Stimulated activated CD4-positive, alpha-beta T cell treated with anti-CD3 and anti-CD28 coated beads, Interleukin-12 subunit alpha, Interleukin-12 subunit beta, amount 100 ng/mL, for 4 hours (primary cell): ENCODE measurements at places on chromosomes 1 and 21.

GRCh38 chr1:19879227-19879626 is 3.0 kb upstream of the OTUD3 start:
- DNase-seq = no peak

DNA sequence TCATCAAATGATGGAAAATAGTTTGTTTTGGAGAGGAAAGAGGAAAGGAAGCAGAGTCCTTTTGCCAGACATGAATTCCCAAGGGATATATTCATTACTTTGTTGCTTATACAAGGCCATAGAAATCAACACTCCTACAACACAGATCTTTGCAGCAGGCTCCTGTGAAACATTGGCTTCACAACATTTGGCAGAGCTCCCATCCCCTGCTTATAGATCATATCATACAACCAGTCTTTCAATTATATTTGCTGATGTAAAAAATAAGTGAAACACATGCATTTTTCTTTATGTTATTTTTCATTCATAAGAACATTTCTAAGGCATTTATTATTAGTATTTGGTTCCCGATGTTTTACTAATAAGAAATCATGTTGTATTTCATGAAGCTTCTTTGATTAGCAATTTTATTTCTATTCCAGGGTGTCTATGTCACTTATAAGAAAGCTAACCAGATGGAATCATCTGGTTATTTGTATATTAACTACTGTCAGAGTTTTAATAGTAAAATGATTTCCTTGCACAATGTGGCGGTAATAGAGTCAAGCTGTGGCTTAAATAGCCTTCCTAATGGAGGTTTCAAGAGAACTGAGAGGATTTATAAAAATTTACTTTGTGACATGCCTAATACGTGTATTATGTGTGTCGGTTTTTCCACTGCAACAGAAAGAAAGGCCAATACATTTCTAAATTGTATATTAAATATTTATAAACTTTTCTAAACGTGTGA is 470.3 kb upstream of the NCAM2 start:
- no peak for DNase-seq

- DNase-seq = no peak
These were observed 92.3 kb downstream of the PGBD5 start for GRCh38 chr1:230333590-230334446.

DNA sequence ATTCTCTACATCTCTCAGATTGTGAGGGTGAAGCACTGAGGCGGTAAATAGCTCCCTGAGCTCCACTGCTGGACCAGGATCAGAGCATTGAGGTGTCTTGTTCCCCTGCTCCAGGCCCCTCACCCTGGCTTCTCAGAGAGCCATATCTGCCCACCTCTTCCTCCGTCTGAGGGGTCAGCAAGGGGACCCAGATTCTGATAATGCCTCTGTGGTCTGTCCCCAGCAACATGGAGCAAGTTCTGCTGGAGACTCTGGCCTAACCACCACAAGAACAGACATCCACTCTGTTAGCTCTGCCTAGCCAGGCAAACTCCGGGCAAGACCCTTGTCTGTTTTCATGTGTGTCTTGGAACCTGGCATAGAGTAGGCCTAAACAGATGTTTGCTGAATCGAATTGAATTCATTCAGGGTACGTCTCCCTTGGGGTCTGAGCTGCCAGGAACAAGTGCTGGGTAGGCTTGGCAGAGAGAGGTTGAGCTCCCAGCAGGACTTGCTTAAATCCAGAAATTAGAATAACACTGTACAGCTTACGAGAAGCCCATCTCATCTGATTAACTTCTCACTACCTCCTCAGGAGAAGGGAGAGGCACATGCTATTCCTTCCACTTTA is 2.3 kb downstream of the TRAF5 start:
- DNase-seq = no peak

DNA sequence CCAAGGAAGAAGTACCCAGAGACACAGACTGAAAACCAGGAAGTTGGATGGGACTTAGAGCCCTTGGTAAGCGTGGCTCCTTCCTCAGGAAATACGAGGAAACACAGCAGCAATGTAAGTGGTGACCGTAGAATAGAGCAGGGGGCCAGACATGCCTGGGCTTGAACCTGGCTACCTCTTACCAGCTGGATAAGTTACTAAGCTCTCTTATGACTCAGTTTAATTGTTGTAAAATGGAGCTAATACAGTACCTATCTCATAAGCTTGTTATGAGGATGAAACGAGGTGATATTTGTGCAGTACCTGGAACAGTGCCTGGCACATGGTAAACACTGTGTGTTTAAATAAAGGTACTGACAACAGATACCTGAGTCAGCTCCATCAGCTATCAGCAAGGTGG is 19.2 kb downstream of the EBNA1BP2 start:
- no peak for DNase-seq

- DNase-seq = no peak
These were observed 94.7 kb downstream of the LIPI start for GRCh38 chr21:14116080-14116481.

DNA sequence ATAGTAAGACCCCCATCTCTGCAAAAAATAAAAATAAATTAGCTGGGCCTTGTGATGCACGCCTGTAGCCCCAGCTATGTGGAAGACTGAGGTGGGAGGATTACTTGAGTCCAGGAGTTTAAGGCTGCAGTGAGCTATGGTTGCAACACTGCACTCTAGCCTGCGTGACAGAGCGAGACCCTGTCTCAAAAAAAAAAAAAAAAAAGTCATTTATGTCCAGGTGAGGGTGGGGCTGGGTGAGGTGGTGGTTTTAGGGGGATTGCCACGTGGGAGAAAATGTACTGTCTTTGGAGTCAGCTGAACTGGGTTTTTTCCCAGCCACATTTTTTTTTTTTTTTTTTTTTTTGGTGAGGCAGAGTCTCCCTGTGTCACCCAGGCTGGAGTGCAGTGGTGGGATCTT is 6.7 kb downstream of the PIK3CD start:
- no peak for DNase-seq

DNA sequence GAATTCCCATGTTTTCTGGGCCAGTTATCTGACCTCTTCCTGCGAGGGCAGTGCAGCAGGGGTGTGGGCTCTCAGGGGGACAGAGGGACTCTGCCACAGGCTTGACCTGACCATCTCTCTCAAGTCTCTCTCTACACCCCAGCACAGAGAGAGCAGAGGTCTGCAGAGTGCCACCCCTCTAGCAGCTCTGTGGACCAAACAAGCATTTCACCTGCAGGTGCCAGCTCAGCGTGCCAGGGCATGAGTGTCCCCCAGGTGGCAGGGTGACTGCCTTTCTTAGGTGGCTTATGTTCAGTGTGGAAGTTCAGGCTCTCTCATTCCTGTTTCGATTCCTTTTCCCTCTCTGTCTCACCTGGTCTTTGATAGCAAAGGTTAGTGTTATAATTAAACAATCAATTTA is 191.3 kb downstream of the CACNA1E start:
- DNase-seq = no peak

- DNase-seq = no peak
These were observed 53.2 kb downstream of the STX6 start for GRCh38 chr1:180969434-180969833.

DNA sequence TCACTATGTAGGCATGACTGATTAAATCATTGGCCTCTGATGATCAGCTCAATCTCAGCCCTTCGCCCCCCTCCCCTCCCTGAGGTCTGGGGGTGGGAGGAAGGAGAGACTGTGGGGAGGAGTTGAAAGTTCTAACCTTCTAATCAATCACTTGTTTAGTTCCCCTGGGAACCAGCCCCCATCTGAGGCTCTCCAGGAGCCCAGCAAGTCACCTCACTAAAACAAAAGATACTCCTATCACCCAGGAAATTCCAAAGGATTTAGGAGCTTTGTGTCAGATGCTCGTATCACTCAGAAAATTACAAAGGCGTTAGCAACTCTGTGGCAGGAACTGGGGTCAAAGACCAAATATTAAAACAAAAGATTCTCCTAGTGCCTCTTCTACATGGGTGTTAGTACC is 21.6 kb downstream of the SYF2 start:
- DNase-seq = no peak

GRCh38 chr1:208455821-208456220 is 211.6 kb upstream of the PLXNA2 start:
- DNase-seq = no peak

DNA sequence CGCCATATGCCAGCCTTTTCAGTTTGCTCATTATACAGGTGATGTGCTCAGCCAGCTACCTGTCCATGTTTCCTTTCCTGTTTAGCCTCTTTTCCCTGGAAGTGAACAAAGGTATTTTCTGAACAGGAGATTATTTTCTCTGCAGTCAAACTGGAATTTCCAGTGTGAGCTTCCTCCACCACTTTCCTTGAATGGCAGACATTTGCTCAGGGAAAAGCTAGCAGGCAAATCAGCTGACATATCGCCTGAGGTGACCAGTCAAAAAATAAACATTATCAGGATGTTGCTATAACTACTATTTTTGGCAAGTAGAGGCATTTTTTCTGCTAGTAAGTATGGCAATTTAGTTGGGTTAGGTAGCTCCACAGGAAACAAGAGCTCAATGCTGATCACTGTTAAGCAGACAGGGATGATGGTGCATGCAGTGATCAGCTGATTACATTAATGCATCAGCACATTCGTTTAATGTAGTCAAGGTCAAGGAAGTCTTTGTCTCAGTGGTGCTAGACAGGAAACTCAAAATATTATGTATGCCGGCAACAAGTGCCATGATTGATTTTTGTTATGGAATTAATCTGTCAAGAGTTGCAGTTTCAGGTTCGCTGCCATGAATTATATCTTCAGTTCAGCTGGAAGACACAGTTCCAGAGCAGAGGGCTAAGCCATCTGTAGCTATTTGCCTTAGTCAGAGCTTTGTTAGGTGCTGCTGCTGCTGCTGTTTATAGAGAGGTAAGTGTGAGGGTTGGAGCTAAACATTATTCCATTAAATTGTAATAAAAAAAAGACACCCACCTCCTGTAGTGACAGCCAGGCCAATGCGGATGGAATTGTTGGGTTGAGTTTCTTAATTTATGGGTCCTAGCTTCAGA is 179.7 kb upstream of the ST6GALNAC5 start:
- no peak for DNase-seq

GRCh38 chr1:101044749-101045148 is 19.2 kb upstream of the DPH5 start:
- no peak for DNase-seq

- DNase-seq = no peak
These were observed 293.8 kb upstream of the PBX1 start for GRCh38 chr1:164265232-164265631.

GRCh38 chr1:200894712-200895442 is at the start of gene INAVA:
Gene INAVA (plus strand): TSS chr1:200894900. CDS start chr1:200898401, 3,501 bp downstream.
- no peak for DNase-seq

DNA sequence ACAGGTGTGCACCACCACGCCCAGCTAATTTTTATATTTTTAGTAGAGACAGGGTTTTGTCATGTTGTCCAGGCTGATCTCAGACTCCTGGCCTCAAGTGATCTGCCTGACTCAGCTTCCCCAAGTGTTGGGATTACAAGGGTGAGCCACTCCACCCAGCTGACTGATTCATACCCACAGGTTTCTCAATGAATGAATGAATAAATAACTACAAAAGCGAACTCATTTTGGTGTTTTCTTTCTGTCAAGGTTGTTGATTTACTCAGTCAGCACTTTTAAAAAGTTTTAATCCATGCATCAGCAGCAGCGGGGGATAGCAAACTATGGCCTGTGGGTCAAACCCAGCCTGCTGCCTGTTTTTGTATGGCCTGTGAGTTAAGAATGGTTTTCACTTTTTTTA is 217.5 kb downstream of the FAF1 start:
- DNase-seq = no peak

DNA sequence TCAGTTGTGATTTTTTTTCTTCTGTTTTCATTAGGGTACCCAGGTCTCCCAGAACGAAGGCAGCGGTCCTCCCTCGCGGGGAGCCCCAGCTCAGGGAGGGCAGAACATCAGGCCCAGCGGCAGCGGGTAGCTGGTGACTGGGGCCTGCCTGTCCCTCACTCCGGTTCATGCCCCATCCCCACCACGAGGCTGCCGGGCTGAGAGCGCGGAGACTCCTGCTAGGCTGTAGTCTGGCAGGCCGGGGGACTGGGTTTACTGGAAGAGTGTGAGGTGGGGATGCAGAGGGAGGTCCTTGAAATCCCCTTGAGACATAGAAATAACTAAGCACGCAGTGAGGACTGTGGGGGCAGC is 10.5 kb downstream of the BRINP2 start:
- no peak for DNase-seq

- no peak for DNase-seq
These were observed 213.1 kb downstream of the HHAT start for GRCh38 chr1:210541680-210542358.

GRCh38 chr21:42526379-42526727 is 12.7 kb downstream of the SLC37A1 start:
- no peak for DNase-seq
